Heart right ventricle (tissue), 16 donors: ENCODE measurements at places on chromosomes 2 and 18.

GRCh38 chr2:122367646-122368010, 612.2 kb downstream of the TSN start:
- no peak for DNase-seq

- no peak for DNase-seq
Observed at GRCh38 chr2:30421026-30421603, 25.9 kb upstream of the LCLAT1 start.

DNA sequence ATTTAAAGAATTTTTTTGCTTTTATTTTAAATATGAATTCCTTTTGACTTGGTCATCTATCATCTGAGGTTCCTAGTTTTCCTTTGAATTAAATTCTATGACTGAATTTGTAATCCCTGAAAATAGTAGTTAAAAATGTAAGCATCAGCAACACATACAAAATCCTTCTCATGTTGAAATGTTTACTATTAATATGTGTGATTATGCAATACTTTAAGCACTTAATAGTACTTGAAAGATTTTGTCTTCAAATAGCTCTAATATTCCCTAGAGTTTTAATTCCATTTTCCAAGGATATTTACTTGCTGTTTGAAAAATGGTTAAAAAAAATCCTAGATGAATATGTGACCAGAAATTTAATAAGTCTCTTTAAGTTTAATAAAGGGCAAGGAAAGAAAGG, 26.6 kb upstream of the SPATS2L start:
- DNase-seq: no peak

- DNase-seq: no peak
Observed at GRCh38 chr2:30938196-30938595, 130.9 kb upstream of the CAPN13 start.

GRCh38 chr2:238786792-238787490, 60.9 kb upstream of the TWIST2 start:
- no peak for DNase-seq

DNA sequence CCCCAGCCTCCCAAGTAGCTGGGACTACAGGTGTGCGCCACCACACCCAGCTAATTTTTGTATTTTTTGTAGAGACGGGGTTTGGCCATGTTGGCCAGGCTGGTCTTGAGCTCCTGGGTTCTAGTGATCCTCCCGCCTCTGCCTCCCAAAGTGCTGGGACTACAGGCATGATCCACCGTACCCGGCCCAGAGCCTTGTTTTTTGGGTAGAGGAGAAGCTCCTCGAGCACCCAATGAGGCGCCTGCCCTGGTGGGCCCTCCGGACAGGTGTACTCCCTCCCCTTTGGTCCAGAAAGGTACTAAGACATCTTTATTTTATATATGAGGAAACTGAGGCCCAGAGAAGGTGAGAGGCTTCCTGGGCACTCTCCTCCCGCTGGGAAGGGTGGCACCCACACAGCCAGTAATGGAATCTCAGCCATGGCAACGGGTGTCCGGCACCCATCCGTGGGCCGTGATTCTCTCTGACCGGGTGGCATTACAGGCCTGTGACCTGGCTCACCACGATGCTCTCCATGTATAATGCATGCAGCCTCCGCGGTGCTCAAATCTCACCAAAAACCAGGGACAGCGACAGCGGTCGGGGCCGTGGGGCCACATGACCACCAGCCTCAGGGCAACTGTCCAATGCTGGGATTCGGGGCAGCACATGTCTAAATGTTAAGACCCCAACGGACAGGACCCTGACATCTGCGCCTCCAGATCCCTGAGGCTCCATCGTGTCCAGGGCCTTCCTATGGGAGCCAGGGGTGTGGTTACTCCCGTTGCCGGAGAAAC, 16.8 kb upstream of the KLHL30 start:
- DNase-seq: no peak

GRCh38 chr2:128445523-128445900, 126.8 kb upstream of the HS6ST1 start:
- DNase-seq: no peak

DNA sequence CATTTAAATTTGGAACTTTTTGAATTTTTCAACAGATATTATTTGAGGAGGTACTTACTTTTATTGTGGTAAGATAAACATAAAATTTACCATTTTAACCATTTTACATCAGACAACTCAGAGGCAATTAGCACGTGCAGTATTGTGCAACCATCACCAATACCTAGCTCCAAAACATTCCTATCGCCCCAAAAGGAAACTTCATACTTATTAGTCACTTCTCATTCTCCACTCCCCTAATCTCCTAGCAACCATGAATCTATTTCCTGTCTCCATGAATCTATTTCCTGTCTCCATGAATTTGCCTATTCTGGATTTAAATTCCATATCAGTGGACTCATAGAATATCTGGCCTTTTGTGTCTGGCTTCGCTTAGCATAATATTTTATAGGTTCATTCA, 69.9 kb upstream of the FAM136A start:
- no peak for DNase-seq

DNA sequence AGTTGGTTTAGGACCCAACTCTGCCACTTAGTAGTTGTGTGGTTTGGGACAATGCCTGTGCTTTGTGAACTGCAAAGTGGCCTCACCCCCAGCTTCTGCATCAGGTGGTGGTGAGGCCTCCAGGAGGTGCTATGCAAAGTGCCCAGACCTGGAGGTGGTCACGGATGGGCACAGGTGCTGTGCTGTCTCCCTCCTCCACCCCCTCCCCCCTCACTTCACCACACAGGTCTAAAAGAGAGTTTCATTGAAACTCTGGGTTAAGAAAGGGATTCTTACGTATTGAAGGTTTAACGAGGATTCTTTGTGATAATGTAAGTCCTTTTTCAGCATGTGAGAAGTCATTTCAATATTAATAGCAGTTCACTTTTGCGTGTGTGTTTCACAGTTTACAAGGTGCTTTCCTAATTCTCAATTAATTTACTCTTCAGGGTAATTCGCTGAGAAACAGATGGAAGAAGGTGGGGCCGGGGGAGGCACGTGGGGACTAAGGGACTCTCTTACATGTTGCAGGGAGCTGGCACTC, 369.9 kb downstream of the LPIN1 start:
- DNase-seq: no peak

- no peak for DNase-seq
Observed at GRCh38 chr2:219180961-219181360, 2.9 kb downstream of the RETREG2 start.

GRCh38 chr2:85753035-85753524, 711 bp upstream of the ATOH8 start:
- no peak for DNase-seq

DNA sequence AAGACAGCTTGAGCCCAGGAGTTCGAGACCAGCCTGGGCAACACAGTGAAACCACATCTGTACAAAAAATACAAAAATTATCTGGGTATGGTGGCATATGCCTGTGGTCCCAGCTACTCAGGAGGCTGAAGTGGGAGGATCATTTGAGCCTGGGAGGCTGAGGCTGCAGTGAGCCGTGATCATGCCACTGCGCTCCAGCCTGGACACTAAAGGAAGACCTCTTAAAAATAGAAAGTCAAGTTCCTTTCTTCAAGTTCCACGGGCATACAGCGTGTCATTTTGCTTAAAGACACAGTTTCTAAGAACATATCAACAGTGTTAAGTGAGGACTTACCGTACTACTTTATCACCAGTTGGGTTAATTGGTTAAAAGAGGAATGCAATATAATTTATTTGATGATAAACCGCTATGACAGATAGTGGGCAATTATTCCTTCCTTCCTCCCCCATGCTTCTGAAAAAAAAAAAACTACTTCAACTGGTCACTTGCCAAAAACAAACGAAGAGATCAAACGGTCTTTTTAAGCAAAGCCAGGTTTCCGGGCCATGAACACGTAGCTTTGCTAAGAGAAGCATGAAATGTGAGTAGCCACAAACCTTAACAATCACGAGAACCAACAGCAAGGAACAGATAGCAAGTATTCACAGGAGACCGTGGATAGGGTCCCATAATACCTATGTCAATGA, 21.4 kb downstream of the AP1S3 start:
- no peak for DNase-seq

DNA sequence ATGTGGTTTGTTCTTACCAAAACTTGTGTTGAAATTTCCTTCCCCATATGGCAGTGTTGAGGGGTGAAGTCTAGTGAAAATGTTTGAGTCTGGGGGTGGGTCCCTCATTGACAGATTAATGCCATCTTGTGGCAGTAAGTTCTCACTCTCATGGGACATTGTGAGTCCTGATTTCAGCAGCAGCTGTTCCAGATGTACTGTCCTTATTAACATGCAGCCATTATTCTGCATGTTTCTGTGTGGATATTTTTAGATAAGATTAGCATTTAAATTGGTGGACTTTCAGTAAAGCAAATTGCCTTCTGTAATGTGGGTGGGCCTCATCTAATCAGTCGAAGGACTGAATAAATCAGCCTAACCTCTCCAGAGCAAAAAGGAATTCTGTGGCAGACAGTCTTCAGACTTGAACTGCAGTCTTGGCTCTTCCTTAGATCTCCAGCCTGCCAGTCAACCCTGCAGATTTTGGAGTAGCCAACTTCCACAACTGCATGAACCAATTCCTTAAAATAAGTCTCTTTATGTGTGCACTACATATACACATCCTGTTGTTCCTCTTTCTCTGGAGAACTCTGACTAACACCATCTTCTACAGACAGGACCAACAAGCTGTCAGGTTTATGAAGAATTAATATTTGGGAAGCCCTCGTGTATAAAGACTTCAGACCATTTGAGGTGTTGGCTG, 138.7 kb upstream of the ZNF516 start:
- DNase-seq: no peak

DNA sequence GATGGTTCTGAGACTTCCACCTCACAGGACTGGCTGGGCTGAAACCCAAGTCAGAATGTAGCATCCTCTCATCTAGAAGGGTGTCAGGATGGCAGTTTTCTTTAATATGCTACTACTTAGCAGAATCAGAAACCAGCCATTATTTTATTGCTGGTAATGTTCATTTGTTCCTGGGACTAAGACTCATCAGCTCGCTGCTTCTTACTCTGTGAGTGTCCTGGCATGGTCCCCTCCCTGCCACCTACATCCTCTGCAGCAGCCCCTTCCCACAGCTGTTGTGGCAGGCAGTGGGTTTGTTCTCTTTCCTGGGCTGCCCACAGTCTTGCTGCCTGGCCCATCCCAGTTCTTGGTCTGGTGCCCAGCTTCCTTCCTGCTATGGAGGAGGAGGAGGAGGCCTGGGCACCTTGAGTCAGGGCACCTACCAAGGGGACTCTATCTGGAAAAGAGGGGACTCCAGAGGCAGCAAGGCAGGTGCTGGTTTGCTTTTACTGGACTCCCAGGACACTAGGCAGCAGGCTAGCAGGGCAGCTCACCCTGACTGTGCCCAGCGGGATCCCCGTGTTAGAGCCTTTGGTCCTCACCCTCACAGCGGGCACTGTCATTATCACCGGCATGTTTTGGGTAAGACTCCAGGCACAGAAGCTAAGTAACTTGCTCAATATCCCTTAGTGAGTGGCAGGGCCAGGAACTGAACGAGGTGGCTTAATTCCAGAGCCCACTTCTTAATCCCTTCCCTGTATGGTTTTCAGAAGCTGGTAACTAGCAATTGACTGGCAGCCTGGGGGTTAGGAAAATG, 62.1 kb downstream of the LRRFIP1 start:
- DNase-seq: peak; percentile 48

DNA sequence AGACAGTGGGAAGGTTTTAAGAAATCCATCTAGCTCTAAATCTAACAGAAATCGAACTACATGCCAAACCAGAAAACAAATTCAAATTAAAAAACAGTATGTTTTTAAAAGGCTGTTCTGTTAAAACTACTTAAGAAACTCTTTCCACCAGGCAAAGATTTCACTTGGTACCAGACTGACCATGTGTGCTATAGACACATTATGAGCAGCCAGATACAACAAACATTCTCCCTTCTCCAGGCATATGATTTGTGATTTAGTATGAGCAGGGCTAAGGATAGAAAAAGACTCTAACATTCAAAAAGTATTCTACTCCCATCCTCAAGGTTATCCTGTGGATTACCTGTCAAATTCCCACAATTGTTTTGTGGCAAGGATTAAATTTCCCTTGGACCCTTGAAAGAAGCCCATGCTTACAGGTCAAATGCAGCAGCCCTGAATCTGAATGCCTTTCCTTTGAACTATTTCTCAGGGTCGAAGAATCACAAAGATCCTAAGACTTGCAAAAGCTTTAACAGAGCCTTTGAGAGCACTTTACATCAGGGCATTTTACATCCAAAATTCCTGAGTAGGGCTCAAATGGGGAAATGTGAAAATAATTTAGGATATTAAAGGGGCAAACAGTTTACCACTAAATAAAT, 42.5 kb upstream of the TTC32 start:
- DNase-seq: no peak

DNA sequence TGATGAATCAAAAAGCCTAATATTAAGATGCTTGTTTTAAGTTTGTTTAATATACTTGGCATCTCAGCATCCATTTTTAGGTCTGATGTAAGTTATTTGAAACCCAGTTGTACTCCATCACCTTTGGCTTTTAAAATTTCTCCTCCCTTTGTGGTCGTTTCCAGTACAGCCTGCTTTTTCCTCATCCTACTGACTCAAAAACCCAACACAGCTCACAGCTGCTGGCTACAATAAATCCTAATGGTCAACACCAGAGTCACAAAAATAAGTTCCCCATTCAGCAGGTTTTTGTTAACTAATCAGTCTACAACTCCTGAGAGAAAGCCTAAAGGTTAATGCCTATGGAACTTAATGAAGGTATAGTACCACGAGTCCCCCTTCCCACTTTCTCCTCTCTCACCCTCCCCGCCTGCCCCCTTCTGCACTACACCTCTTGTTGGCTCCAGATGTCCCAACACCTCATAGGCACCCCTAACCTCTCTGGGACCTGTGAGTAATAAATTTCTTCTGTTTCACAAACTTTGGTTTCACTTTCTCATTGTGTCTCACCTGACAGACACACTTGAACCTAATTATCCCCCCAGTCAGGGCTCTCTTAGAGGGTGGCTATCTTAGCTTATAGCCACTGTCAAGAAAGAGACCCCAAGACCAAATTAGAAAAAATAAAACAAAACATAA, 148.6 kb downstream of the GALNT1 start:
- DNase-seq: no peak

DNA sequence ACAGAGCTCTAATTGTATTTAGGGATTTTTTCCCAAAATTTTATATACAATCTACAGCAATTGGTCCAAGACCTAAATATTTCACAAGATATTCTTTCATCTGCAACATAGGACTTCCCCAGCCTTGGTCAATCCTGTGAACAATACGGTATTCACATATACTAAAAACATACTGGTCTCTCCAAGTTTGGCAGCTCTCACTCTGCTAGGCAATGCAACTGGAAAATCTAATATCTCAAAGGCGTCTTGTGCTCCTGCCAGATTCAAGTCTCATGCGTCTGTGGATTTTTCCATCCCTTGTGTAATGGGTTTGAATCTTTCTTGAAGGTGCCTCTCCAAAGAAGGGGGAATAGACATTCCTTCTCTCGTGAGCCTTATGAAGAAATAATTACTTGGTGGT, 27.4 kb upstream of the MBOAT2 start:
- no peak for DNase-seq

- DNase-seq: no peak
Observed at GRCh38 chr18:58716060-58716756, 44.9 kb downstream of the MALT1 start.
